ENCODE measurements at places on chromosomes 5 and 9. TPM values are rescaled to one million over a fixed set of nuclear protein-coding genes. Genes with fewer than 3 reads are reported as not detected.

DNA sequence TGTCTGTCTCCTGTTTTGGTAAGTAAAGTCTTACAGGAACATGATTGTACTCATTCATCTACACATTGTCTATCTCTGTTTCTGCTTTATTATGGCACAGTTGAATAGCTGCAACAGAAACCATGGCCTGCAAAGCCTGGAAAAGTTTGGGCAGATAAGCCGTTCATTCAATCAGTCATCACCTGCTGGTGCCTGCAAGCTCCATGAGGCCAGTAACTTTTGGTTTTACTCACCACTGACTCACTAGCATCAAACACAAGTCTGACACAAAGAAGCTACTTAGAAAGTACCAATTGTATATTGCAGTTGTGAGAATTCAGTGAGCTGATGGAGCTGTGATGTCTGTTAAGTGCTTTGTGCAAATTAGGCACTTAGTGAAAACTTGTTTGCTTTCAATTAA, 373.6 kb upstream of the SGCD start:
- H3K27ac ChIP-seq, result no peak overlapping the region
- H3K4me3 ChIP-seq, result no peak overlapping the region
- DNase-seq, result no peak
- H3K36me3 ChIP-seq, result no peaks in the 10 kb centered on the region
- H3K4me1 ChIP-seq, result peaks cover 4% of the 10 kb centered on the region

DNA sequence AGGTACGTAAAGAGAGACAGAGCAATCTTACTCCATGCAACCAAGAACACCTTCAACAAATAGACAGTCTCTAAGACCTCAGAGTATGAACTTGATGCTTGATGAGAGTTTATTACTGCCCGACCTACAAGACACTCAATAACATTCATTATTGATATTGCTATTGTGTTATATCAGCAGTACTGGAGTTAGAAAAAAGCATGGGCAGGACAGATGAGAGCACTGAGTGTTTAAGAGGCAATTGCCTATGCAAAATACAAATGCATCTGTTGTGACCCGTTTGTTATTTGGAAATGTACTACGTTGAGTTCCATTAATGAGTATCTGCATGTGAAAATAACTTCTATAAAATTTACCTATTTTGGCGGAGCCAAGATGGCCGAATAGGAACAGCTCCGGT, 8.1 kb upstream of the MARCOL start:
- no peak overlapping the region for H3K27ac ChIP-seq
- DNase-seq, result no peak
- no peaks in the 10 kb centered on the region for H3K27me3 ChIP-seq
- no peaks in the 10 kb centered on the region for H3K4me1 ChIP-seq

GRCh38 chr9:128006332-128006996, 25.7 kb upstream of the EEIG1 start:
- H3K4me3 ChIP-seq, result no peak overlapping the region
- no peaks in the 10 kb centered on the region for H3K27me3 ChIP-seq
- H3K36me3 ChIP-seq, result no peaks in the 10 kb centered on the region
- H3K4me1 ChIP-seq, result peaks cover 5% of the 10 kb centered on the region

The SPATA6L gene
- 0.61 TPM for total RNA-seq

The STING1 gene
- 7.1 TPM for total RNA-seq
